Bronchial epithelial cell (primary cell): ENCODE measurements at places on chromosomes 1 and 21.

DNA sequence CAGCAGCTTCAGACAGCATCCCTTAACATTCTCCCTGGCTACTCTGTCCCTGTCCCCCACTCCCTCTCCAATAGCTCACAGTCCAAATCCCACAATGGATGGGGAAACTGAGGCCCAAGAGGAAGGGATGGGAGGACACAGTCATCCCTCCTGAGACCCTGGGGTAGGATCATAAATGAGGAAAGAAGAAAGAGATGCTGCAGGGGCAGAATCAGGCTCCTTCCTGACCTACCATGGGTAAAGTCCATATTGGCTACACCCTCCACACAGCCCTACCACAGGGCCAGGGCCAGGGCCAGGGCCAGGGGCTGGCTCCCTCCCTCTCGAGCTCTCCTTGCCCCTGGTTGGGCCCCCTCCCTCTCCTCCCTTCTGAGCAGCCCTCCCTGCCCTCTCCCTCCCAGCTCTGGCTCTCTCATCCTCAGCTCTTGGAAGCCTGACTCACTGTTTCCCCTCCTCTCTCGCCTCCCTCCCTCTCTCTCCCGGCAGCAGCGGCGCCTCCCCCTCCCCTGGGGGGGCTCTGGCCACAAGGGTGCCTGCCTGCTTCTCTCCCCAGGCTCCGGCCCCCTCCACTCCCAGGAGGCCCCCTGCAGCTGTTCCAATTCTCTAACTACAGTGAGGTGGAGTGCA is 4.9 kb downstream of the AHDC1 start:
- no peak for DNase-seq

GRCh38 chr1:74858136-74858535 is 125.2 kb downstream of the TYW3 start:
- DNase-seq = no peak

GRCh38 chr1:70627910-70628309 is 216.8 kb downstream of the CTH start:
- peak; percentile 42 for DNase-seq

GRCh38 chr21:31688603-31689368 is 29.3 kb downstream of the SOD1 start:
- no peak for DNase-seq

GRCh38 chr1:116495535-116495934 is 75.3 kb downstream of the CD58 start:
- no peak for DNase-seq

DNA sequence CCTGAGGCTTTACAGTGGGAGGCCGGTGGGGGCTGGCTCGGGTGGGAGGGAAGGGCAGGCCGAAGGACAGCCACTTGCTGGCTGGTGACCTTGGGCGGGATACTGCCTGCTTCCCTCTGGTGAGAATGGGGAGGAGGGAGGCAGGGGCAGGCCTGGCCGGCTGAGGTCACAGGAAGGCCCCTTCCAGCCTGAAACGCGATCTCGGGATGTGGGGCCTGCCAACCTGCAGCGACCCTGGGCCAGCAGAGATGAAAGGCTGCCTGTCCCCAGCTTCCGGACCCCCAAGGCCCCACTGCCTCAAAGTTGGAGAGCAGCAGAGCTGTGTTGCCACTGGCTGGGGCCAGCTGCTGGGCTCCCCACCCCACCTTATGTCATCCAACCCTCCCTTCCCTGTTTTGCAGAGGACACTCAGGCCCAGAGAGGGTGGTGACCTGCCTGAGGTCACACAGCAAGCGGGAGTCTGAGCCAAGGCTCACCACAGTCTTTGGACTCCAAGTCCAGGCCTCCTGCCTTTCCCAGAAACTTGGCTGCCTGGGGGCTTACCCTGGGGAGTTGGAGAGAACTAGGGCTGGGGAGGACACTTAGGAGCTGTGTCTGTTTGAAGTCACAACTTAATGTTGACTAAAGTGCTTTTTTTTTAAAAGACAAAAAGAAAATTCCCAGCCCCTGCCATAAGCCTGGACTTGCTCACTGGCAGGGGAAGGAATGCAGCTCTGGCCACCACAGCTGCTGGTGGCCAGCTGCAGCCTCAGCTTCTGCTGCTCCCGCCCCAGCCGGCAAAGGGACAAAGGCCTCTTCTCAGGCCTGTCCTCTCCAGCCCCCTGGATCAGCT is 14.8 kb upstream of the WASF2 start:
- peak; percentile 54 for DNase-seq

- no peak for DNase-seq
These were observed 784 bp upstream of the KCND3 start for GRCh38 chr1:111990026-111990877.

DNA sequence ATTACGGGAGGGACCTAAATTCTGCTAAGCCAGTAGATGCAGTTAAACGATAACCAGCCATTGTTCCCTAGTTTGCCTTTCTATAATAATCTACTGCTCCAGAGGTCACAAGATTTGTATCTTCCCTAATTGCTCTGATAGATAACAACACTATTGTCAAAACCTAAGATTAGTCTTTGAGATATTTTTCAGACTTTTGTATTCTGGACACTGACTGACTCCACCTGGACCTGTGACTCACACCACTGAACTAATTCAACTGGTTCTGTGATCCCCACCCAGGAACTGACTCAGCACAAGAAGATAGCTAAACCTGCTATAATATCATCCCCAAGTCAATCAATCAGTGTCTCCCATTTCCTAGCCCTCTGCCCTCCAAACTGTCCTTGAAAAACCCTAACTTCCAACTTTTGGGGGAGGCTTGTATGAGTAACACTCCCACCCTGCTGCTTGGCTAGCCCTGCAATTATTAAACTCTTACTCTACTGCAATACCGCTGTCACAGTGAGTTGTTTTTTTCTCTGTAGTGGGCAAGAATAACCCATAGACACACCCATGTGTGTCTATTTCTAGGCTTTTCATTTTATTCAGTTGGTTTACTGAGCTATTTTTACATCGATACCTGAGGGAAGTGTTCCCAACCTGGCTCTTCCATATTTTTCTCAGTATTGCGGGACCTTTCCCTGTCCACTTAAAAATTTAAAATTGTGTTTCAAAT is 11.2 kb downstream of the KIFAP3 start:
- peak; percentile 88 for DNase-seq

- DNase-seq = no peak
These were observed 252.3 kb upstream of the TMPRSS15 start for GRCh38 chr21:18655931-18656330.

DNA sequence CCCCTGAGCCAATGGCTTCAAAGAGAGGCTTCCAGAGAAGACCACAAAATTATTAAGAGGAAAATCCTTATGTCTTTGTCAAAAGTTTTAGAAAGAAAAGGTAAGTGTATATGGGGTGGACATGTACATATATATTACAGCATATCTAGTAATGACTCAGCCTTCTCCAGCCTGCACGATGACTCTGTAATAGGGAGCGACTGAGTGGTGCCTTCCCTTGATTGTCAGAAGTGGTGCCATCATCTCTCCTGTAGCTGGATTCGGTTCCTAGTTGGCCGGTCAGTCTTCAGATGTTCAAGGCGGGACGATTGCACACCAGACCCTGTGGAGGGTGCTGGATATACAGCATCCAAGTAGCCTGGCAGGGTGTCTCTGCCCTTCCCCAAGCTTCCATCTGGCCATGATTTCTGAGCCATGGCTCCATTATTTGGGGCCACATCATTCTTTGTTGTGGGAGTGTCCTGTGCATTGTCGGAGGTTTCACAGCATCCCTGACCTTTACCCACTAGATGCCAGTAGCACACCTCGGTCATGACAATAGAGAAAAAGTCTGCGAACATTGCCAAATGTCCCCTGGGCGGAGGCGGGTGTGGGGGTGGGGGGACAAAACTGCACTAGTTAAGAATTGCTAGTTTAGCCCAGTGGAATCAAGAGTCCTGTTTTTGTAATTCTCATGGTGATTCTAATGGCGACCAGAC is 206.2 kb upstream of the KAZN start:
- DNase-seq = no peak

- no peak for DNase-seq
These were observed 98.2 kb downstream of the UCK2 start for GRCh38 chr1:165925498-165926079.

- no peak for DNase-seq
These were observed 290.5 kb downstream of the OMA1 start for GRCh38 chr1:58256041-58256440.

GRCh38 chr1:224333939-224334786 is 4.2 kb upstream of the NVL start:
- peak; percentile 12 for DNase-seq

- DNase-seq = peak; percentile 5
These were observed 124.0 kb downstream of the BRINP3 start for GRCh38 chr1:190353538-190354101.

- DNase-seq = no peak
These were observed 231.3 kb downstream of the SDCCAG8 start for GRCh38 chr1:243487036-243487648.

DNA sequence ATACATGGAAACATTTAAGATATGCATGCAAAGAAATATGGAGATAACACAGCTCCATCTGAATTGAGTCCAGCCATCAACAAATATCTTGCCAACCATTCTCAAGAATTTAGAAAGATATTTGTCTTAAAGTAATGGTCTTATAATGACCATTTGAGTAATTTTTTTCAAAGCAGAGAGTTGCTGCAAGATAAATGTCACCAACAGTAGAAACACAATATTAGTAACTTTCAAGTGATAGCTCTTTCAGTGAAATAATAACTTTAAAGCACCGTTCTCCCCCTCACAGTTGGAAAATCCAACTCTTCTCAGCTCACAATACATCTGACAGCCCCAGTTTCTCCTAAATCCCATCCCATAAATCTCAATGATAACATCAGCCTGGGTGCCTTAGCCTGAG is 481.0 kb upstream of the ADAMTS5 start:
- DNase-seq = no peak

DNA sequence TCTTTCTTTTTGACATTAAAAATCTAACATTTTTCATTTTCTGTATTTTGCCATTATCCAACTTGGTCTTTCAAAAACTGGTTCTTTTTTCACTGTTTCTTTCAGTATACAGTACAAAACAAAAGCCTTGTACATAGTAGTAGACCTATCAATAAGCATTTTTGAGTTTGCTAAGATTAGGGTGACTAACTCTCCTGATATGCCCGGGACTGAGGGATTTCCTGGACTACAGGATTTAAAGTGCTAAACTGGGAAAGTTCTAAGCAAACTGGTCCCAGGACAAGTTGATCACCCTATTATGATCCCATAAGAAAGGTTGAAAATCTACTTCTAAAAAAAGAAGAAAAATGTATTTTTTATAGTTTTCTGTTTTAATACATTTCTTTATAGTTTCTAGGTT is 120.9 kb downstream of the USP25 start:
- DNase-seq = peak; percentile 75

GRCh38 chr1:165816826-165817497 is 10.5 kb upstream of the UCK2 start:
- no peak for DNase-seq

- DNase-seq = no peak
These were observed 26.8 kb upstream of the ATP5PO start for GRCh38 chr21:33942426-33942825.

- no peak for DNase-seq
These were observed 90.6 kb upstream of the RALGPS2 start for GRCh38 chr1:178634445-178634844.

DNA sequence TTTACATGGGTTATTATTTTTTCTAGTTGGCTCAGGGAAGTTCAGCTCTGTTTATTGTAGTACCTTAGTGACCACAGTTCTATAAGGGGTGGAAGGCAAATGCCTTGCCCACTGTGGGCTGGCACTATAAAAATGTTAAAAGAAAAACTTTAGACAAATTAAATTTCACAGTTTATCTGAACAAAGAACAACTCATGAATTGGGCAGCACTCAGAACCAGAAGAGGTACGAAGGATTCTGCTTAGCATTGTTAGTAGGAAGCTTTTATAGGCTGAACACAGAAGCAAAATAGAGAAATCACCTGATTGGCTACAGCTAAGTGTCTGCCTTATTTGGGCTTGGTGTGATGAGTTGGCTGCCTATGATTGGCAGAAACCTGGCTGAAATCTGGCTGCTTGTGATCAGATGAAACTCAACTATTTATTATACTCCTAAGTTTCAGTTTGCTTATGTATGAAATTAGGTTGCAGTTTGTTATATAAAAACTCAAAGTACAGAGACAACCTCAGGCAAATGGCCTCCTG is 35.8 kb upstream of the SLC35D1 start:
- DNase-seq = no peak

DNA sequence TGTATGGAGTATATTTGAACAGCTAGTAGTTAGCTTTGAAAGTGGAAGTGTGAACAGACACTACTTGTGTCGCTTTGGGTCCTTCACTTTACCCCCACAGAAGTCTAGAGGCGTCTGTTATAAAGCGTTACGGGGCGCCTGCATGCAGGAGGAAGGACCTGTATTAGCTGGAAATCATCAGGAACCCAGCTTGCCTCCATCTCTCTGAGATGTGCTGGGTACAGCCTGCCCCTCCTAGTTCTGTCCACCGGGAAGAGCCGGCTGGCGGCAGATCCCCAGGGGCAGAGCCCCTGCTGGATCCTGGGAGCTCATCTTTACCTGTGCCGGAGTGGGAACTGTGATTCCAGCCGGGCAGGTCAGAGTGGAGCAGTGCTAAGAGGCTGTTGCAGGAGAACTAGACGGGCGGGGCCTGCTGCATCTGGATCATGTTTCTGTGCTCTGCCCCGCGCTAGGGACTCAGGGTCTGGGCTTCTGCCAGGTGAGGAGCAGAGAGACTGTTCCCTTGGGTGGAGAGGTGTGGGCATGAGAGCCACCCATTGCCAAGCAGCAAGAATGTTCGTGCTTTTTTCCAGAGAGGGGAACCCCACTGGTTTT is 22.3 kb upstream of the SPSB1 start:
- no peak for DNase-seq

DNA sequence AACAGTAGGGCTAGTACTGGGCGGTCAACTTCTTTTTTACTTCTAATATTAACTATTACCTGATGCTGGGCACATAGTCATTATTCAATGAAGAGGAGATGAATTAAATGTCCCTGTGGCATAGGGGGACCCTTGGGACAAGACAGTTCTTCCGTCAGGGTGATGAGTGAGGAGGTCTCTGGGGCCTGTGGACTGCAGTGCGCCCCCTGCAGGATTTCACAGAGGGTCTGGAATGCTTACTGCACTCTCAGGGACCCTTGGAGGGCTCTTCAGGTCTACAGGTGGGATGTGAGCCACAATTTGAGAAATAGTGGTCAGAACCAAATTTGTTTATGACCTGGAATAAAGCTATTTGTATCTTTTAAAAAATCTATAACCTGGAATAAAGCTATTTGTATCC is 149.4 kb downstream of the FAM78B start:
- DNase-seq = no peak

DNA sequence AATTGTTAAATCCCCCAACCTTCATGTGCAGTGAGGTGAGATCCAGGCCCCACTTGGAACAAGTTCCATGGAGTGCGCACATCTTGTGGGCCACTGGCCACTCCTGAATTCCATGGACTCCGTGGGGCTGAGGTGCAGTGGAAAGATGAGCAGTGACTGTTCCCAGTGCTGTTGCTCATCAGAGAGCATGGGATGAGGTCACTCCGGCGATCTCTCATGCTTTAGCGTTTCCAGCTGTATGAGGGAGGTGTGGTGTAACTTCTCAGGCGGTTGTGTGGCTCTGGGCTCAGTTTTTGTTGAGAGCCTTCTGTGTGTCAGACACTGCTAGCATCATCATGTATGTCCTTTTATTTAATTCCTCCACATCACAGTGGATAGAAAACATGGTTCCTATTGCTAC is 96.2 kb downstream of the GALNT2 start:
- DNase-seq = peak; percentile 8

GRCh38 chr1:226135059-226135651 is 51.4 kb downstream of the ACBD3 start:
- peak; percentile 29 for DNase-seq

- no peak for DNase-seq
These were observed 5.5 kb upstream of the TGFBR3 start for GRCh38 chr1:91891454-91891853.
